AG04449 (cell line): ENCODE measurements at places on chromosomes 3 and 15.

DNA sequence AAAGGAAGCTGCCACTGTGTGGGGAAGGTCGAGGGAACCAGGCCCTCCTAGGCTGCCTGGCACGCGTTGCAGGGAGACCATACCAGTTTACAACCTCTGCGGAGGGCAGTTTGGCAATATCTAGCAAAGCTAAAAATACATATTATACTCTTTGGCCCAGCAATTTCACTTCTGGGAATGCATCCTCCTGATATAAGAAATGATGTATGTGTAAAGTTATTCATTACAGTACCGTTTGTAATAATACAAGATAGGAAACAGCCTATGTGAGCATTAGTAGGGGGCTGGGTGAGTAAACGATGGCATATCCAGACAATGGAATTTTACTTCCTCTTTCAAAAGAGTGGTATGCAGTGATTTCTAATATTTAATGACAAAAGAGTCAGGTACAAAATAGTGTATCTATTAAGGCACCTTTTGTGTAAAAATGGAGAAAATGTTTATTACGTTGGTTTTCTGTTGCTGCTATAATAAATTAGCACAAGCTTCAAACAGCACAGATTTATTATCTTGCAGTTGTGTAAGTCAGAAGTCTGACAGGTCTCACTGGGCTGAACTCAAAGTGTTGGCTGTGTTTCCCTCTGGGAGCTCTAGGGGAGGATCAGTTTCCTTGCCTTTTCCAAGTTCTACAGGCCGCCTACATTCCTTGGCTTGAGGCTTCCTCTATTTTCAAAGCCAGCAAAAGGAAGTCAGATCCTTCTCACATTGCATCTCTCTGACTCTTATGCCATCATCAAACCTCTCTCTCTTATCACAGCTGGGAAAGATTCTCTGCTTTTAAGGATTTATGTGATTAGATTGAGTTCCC is 9.0 kb downstream of the APOD start:
- DNase-seq: no peak

GRCh38 chr3:190053919-190054672 is 66.6 kb downstream of the P3H2 start:
- no peak for DNase-seq

DNA sequence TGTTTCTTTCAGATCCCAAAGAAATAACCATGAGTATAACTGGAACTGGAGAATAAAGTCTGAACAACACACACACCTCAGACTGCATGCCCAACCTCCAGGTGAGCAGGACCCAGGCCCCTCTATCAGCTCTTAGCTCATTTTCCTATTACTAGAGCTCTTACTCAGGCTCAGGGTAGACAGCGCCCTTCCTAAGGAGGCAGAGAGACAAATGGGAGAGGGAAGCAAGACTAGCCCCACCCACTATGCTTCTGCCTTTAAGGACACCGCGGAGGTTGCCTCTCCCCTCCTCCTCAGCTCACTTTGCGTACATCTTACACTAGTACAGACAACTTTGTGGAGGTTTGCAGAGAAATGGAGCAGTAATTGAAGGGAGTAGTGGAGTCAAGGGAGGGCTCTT is 44.0 kb upstream of the GLCE start:
- DNase-seq: no peak

GRCh38 chr15:78991879-78992278 is 47.0 kb upstream of the CTSH start:
- DNase-seq: no peak

DNA sequence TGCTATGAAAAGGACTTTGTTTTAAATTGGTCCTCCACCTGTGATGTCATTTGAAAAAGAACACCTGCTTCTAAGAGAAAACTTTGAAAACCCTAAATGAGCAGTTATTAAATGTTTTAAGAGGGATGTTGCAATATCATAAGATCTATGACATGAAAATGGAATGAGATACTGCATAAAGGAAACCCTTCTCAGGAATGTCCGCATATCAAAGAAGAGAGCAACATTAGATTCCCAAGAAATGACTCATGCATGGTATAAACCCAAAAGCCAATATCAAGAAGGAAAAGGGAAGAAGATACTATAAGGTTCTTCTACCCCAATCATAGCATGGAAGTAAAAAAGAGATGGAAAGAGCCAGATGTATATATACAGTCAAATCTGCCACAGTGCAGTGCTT is 627.5 kb upstream of the LMCD1 start:
- DNase-seq: no peak

- DNase-seq: no peak
These were observed 254.3 kb downstream of the TLE3 start for GRCh38 chr15:69843276-69843899.

- no peak for DNase-seq
These were observed 1.4 kb downstream of the CIDEC start for GRCh38 chr3:9878700-9879099.

DNA sequence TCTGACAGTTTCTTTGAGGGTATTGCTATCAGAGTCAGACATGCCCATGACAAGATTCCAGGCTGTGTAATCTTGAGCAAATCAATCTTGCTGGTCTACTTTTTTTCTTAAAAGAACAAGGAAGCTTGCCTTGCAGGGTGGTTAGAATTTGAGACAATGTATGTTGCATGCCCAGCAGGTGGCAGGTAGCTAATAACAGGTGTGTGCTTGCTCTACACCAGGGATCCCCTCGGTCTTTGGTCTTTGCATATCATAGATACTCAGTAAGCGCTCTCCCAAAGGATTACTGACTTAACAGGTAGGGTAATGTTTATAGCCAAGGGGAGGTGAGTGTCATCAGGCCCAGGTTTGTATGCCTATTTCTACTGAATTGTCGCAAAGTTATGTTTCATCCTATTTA is 37.3 kb downstream of the CACNA1D start:
- DNase-seq: no peak

DNA sequence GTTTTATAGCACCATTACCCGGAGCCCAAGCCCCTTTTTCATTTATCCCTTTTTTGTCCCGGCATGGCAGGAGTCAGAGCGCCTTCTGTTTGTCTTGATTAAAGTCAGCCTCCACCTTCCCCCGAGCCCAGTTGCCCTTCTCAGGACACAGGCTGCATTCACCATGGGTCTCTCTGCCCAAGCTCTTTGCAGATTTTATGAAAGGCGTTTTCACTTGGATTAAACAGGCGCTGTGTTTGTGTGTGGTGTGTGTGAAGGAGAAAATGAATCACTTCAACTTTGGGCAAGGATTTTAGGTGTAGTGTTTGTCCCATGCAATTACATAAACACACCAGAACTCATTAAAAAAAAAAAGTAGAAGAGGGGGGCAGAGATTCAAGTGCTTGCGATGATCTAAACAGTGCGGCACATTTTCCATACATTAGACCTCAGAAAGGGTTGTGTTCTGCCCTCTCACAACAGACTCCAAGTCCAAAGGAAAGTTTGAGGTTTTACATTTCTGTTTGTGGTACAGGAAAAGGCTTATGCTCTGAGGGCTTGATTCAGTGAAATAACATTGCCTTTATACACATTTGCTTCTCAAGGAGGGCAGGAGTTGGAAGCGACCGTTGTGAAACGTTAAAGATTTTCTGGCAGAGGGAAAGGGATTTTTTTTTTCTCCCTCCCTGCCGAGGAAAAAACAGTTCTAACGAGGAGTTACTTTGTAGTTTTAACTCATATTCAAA is 14.5 kb upstream of the IL16 start:
- DNase-seq: no peak

DNA sequence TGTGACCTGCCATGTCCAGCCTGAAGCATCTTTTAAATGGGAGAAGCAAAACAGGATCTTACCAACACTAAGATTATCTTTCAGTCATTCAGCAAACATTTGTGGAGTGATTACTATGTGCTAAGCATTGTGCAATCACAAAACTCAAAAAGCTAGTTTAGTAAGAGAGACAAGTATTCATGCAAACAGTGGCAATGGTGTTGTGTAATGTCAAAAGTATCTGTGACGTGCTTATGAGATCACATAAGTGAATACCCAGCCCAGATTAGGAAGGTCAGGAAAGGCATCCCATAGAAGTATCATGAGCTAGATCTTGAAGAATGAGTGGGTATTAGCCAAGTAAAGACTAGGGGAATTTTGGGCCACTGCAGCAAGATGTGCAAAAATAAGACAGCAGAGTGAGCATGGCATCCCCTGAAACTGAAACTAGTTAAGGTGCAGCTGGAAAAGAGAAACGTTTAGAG is 32.1 kb downstream of the SEC62 start:
- peak; percentile 95 for DNase-seq

DNA sequence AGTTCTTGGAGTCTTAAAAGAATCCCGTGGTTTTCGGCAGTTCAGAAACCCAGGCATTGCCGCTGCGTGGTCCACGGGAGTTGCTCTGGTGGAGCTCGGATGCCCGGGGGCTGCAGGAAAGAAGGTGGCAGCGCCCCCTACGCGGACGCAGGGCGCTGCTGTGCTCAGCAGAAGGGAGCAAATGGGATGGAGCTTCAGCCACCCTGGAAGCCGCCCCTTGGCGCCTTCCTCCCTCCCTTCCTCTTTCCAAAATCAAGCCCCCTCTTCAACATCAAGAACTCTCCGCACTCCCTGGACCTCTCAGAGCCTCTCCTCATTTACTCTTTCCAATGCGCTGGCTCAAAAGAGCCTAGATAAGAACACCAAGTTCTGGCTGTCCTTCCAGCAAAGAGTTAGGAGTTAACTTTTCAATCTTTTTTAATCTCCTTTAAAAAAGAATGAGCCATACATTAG is 880 bp upstream of the CHRNA7 start:
- no peak for DNase-seq

DNA sequence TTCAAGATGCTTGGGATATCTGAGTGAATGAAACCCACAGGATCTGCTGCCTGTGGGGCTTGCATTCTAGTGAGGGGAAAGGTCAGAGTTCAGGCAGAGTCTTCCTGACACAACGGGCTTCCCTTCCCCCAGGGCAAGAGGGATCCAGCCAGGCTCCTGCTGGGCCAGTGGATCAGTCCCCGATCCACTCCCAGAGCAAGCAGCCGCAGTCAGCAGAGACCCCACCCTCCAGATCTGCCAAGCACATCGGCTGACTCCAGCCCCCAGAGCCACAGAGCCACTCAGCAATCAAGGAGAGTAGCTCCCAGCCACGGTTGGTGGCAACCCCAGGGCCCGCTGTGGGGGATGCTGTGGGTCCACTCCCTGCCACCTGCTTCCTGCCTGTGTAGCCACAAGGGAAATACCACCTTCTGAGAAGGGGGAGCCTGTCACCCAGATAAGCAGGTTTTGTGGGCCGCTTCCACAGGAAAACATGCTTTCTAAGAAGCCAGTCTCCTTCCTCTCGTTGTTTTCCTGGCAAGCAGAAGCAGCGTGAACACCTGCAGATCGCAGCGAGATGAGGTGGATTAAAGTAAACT is 44.9 kb downstream of the CPN2 start:
- DNase-seq: no peak

DNA sequence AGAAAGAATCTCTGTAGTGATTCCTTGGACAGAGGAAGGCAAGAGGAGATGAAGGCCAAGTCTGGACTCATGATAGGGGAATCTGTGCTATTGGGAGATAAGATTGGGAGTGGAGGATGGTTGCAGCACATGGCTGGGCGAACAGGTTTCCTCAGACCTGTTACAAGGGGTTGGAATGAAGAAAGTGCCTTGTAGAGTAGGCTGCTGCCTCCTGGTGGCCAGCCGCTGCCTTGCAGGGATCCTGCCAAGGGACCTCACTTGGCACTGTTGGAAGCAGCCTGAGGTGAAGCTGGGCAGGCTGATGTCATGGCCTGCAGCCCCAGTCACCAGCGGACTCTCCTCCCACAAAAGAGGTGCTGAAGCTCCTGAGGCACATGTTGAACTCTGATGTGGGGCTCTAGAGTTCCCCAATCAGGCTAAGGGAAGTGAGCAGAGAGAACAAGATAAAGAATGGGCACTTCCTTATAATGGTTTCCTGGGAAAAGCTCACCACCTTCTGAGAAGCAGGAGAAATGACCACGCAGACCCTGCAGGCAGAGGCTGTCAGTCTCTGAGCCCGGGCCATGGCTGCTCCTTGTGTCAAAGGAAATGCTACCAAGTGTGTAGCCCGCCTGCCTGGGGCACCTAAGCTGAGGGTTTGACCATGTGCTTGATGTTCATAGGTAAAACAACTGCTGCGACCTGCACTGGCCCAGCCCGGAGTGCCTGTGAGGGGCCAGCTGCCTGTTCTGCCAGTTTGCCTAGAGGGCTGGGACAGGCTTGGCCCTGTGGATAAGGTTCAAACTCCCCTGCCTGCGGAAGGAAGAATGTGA is 1.6 kb upstream of the TEX264 start:
- peak; percentile 44 for DNase-seq

- peak; percentile 60 for DNase-seq
These were observed 7.5 kb downstream of the HDGFL3 start for GRCh38 chr15:83200162-83200561.

GRCh38 chr15:100735129-100736053 is 133.0 kb downstream of the ASB7 start:
- DNase-seq: no peak

- no peak for DNase-seq
These were observed 107.2 kb upstream of the RGMA start for GRCh38 chr15:93196135-93196670.

- no peak for DNase-seq
These were observed 94.0 kb upstream of the MEX3B start for GRCh38 chr15:82139823-82140268.

- no peak for DNase-seq
These were observed 797 bp downstream of the PAQR9 start for GRCh38 chr3:142962520-142963233.

DNA sequence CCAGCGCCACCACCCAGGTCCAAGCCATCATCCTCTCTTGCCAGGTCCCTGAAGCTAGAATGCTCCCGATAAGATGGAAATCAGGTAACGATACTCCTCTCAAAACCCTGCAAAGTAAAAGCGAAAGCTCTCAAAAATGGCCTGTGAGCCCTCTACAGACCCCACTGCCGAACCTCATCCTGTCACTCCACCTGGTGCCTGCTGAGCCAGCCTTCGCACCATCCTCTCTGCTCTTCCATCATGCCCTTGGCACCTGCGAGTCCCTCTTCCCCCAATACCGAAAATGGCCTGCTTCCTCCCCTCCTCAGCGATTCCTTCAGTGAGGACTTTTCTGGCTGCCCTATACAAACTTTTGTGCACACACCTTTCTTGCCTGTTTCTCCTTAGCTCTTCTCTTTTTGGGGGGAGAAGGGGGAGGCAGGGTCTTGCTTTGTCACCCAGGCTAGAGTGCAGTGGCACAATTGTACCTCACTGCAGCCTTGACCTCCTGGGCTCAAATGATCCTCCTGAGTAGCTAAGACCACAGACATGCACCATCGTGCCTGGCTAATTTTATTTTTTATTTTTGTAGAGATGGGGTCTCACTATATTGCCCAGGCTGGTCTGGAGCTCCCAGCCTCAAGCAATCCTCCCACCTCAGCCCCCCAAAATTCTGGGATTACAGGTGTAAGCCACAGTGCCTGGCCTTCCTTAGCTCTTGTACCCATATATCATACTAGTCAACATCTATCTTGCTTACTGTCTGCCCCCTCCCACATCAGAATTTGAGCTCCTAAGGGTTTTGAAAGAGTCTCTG is 3.0 kb downstream of the IDH2 start:
- DNase-seq: no peak

DNA sequence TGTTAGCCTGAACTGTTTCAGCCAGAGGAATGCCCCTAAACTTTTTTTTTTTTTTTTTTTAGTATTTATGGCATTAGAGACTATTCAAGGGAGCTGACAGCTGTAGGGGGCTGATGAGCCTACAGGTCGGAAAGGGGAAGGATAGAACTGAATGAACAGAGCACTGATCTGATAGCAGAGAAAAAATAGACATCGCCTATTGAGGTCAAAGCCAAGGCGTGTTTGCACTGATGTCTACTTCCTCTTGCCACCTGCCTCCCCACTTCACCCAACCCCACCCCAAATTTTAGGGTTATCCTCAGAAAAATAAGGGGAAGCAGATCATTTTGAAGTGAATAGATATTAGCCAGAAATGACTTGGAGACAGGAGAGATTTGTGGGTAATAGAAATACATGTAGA is 3.0 kb upstream of the ZMAT3 start:
- no peak for DNase-seq
